ENCODE measurements at places on chromosomes 1 and 21.

DNA sequence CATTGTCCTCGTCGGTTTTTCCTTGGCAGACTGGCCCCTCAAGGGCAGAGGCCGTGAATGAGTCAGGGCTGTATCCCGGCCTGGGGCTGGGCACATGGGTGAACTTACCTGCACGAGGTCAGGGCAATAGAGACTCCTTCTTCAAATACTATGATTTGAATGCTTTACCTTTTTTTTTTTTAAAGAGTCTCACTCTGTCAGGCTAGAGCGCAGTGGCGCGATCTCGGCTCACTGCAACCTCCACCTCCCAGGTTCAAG is 5.0 kb downstream of the LAPTM5 start:
- DNase-seq = no peak

GRCh38 chr1:168195199-168196135 is 16.7 kb downstream of the TIPRL start:
- DNase-seq = no peak

DNA sequence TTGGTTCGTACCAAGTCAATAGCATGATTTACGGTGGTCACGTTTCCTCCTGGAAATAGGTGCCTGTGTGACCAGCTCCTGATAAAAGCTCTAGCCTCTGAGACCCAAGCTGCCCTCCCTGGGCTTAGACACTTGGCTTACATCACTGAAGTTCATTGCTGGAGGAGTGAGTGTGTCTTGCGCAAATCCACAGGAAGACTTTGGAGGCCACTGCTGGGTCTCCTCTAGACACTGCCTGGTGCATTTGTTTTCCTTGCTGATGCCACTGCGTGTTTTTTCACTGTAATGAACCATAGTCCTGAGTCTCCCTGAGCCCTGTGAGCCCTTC is 230.6 kb downstream of the DSCAM start:
- no peak for DNase-seq

DNA sequence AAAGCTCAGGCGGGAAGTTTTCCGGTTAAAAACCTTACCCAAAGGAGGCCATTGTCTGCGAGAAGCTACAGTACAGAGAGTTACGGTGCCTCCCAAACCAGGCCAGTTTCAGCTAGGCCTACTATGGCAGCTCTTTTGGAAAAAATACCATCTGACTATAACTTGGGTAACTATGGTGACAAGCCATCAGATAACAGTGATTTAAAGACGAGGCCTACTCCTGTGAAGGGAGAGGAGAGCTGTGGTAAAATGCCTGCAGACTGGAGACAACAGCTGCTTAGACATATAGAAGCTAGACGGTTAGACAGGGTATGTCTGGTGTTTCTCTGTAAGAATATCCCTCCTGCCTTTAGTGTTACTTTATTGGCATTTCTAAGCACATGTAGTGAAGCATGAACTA is 165.9 kb downstream of the LRRC40 start:
- no peak for DNase-seq

DNA sequence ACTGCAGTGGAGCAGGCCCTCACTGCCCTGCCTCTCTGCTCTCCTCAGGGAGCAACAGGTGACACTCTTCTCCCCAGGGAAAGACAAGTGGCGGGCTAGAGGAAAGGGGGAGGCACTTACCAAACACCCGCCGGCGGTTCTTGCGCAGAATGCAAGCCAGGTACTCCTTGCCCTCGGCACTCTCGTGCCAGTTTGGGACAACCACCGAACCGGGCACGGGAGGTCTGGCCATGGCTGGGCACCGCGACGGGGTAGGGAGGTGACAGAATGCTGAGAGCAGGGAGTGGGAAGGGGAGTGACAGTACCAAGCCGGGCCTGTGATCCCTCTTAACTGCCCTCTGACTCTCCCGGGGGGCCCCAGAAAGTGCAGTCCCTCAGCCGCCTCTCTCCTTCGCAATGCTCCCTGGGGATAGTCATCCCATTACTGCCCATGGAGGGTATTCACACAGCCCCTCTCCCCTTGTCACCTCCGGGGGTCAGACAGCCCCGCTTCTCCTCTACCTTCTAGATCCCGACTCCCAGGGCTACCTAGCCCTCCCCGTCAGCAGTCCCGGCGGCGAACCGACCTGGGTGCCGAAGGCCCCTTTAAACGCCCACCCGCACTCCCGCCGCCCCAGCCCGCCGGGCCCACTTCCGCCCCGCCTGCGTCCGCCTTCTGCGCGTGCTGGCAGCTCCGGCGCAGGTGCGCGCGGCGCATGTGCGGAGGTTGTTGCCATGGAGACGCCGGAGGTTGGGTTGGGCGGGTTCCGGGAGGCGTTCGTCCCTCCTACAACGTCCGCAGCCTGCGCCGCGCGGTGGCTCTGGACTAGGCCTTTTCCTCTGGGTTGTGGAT is at the start of gene CPLANE2:
TSS of gene CPLANE2 (minus strand) at position 673 of the 832 bp plus-strand sequence. CDS start at position 232, 441 bp downstream.
- no peak for DNase-seq

GRCh38 chr1:154923695-154924094 is 12.8 kb downstream of the PMVK start:
- no peak for DNase-seq

DNA sequence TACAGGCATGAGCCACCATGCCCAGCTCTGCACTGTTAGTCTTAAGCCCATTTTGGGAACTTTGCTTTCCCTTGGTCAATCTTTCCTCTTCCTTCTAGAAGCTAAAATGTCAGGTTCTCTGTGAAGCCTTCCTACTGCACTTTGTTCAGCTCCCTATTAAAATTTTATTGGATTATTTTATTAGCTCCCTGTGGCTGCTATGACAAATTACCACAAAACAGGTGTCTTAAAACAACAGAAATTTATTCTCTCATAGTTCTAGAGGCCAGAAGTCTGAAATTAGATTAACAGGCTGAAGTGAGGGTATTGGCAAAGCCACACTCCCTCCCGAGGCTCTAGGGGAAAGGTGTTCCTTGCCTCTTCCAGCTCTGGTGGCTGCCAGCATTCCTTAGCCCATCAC is 4.2 kb upstream of the SMYD2 start:
- DNase-seq = no peak

- no peak for DNase-seq
These were observed 692 bp downstream of the TARDBP start for GRCh38 chr1:11013160-11013531.

DNA sequence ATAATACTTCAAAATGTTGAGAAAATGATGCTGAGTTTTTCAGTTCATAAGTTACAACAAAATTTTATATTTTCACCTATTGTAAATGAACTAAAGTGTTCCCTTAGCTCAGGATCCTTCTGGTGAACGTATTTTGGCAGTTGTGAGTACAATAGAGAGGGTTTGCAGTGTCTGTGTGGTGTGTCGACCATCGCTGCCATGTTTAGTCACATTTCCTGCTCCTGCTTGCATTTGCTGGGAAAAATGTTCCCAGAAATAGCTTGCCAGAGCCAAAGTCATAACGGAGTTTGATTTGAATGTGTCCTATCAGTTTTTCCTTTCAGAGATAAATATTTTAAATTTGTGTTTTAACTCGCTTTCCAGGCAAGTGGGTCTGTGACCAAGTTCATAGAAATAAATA is 117.1 kb upstream of the COL6A1 start:
- no peak for DNase-seq

DNA sequence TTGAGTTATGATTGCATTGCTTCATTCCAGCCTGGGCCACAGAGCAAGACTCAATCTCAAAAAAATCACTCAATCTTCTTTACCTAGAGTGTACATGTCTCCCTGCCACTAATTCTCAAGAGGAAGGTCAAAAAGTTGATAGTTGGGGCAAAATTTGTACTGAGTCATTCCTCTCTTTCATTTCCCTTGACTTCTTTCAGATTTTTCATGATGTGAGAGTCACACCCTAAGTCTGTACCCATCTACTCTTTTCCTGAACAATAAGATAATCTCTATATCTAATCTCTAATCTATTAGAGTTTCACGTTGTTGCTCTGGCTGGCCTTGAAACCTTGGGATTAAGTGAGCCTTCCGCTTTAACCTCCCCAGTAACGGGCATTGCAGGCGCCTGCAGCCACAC is 1.1 kb upstream of the BRDT start:
- no peak for DNase-seq

DNA sequence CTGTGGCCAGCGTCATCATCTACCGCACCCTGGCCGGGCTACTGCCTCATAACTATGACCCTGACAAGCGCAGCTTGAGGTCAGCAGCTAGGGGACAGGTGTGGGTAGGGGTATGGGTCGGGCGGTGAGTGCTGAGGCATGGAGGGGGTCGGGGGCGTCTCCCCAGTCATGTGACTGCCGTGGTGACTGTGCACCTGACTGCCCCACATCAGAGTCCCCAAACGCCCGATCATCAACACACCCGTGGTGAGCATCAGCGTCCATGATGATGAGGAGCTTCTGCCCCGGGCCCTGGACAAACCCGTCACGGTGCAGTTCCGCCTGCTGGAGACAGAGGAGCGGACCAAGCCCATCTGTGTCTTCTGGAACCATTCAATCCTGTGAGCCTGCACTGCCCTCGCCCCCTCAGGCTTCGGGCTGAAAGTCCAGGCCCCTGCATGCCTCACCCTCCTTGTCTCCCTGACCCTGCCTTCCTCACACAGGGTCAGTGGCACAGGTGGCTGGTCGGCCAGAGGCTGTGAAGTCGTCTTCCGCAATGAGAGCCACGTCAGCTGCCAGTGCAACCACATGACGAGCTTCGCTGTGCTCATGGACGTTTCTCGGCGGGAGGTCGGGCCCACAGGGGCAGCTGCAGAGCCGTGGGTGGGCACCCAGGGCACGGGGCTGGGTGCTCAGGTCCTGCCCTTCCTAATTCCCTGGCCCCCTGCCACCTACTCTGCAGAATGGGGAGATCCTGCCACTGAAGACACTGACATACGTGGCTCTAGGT is 13.5 kb downstream of the PSRC1 start:
- no peak for DNase-seq

GRCh38 chr1:30661311-30661710 is 62.1 kb downstream of the MATN1 start:
- no peak for DNase-seq

- DNase-seq = no peak
These were observed 812 bp downstream of the TTC4 start for GRCh38 chr1:54716299-54717047.

DNA sequence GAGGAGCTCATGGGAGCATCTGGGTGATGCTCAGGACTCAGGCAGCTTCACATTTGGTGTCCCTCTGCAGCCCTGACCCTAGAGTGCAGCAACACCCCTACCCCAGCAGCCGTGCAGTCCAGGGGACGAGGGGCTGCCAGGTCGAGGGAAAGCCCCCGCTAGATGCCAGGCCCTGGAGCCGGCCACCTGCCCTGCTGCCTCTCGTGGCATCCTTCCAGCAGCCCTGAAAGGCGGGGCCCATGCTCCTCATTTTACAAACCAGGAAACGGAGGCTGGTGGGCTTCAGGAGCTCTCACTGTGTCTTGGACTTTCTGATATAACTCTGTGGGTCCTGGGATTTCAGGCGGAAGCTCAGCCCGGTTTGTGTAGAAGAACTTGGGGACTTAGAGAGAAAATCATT is 120.5 kb upstream of the WNT4 start:
- DNase-seq = no peak

DNA sequence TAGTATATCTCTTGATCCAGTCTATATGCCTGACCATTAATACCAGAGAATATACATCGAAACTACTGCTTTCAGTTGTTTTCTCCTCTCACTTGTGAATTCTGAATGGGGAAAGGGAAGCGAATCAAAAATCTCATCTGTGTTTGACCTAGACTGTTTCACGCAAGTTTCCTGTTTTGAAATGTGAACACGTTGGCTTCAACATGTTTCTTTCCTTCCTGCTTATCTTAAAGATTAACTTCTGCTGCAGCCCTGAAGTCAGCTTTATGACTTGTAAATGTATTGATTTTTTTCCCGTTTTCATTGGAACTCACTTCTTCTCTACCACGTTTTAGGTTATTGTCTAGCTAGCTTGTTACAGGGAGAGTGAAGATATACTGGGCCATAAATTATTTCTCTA is 49.9 kb downstream of the SNX27 start:
- no peak for DNase-seq

- no peak for DNase-seq
These were observed 94.4 kb downstream of the SLC35F3 start for GRCh38 chr1:233998891-233999290.

DNA sequence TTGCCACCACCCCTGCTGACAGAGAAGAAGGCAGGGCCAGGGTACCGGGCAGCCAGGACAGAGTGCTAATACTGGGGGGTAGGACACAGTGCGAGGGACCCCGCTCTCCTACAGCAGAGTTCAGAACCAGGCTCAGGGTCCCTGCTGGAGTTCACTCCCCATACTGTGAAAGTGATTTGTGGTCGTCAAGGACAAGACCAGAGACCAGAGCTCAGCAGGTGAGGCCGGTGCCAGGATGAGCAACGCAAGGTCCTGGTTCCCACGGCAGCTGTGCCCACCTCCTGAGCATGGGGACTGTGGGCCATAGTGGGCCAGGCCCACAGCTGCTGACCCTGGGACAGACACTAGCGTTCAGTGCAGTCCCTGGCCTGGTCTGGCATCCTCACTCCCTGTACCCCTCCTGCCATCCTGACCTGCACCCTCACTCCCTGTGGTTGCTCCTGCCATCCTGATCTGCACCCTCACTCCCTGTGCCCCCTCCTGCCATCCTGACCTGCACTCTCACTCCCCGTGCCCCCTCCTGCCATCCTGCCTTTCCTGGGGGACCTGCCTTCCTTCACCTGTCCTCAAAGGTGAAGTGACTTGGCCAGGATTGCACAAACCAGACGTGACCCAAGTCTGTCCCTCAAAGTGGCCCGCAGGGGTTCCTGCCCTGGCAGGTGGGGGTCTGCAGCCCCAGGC is 13.8 kb upstream of the PTTG1IP start:
- no peak for DNase-seq

GRCh38 chr1:91730801-91731732 is 154.9 kb downstream of the TGFBR3 start:
- no peak for DNase-seq

GRCh38 chr1:176785056-176785455 is 322.1 kb downstream of the PAPPA2 start:
- DNase-seq = no peak

DNA sequence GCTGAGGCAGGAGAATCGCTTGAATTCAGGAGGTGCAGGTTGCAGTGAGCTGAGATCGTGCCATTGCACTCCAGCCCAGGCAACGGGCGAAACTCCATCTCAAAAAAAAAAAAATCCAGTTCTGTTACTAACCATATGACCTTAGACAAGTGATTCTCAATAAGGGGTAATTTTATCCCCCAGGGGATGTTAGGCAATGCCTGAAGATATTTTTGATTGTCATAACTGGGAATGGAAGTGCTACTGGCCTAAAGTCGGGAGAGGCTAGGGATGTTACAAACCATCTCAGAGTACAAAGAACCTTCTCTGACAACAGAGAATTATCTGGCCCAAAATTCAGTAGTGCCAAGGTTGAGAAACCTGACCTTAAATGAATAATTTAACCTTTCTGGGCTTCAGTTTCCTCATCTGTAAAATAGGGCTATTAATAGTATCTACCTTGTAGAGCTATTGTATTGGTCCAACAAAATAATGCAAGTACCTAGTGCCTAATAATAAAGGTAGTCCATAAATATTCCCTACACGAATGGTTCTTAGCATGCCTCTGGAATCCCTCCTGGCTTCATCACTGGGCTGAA is 5.8 kb upstream of the LMNA start:
- DNase-seq = no peak

- DNase-seq = no peak
These were observed 1.4 kb downstream of the TOMM20 start for GRCh38 chr1:235127203-235127602.
